ENCODE measurements at places on chromosomes 3 and 15. TPM values are rescaled to one million over a fixed set of nuclear protein-coding genes. Genes with fewer than 3 reads are reported as not detected.

DNA sequence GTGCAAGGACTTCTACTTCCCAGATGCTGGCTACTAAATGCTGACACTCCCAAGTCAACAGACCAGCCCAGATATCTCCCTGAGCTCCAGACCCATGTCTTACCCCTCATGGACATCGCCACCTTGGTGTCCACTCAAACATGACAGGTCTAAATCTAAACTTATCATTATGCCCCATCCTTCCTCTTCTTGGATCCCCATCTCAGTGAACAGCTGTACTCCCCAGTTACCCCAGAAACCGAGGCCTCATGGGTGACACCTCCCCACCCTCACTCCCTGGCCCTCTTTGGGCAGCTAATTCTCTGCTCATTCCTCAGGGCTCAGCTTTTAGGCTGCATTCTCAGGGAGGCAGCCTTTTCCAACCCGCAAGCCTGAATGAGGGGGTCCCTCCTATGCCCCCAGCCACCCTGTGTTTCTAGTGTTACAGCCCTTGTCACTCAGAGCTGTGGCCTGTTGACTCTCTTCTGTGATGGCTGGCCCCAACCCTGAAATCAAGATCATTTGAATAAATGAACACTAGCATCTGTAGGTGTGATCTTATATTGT, 5.4 kb downstream of the EHD4 start:
- no peak for DNase-seq

The UROC1 gene
- not detected for total RNA-seq

The GOLGA8Q gene
- 7.7 TPM for total RNA-seq

DNA sequence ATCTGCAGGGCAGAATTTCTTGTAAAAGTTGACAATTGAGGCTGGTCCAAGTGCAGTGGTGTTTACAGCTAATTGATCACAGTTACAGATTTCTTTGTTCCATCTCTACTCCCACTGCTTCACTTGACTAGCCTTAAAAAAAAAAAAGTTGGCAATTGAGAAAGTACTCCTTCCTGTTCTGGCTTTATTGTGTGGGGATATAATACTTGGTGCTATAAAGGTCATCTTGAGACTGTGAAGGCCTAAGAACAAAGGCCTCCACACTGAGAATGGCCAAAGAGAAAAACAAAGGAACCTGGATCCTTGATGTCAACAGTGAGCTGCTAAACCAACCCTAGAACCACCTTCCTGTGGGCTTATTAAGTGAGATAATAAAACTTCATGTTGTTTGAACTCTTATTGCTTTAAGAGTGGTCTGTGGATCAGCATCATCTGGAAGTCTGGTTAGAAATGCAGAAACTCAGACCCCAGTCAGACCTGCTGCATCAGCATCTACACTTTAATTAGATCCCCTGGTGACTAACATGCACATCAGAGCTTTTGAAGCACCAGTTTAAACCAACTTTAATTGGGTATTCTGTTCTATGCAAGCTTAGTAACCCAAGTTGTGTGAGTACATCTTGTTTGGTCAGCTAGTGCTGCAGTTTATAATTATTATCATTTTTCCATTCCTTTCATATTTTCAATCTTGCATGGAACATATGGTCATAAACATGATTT, 55.2 kb downstream of the TMOD3 start:
- DNase-seq: no peak

GRCh38 chr15:73321496-73322450, 47.0 kb downstream of the HCN4 start:
- no peak for DNase-seq

The GPR62 gene
- total RNA-seq: not detected

The OR4F6 gene
- not detected for total RNA-seq

GRCh38 chr3:172129850-172130716, 90.7 kb downstream of the FNDC3B start:
- DNase-seq: peak; percentile 73

DNA sequence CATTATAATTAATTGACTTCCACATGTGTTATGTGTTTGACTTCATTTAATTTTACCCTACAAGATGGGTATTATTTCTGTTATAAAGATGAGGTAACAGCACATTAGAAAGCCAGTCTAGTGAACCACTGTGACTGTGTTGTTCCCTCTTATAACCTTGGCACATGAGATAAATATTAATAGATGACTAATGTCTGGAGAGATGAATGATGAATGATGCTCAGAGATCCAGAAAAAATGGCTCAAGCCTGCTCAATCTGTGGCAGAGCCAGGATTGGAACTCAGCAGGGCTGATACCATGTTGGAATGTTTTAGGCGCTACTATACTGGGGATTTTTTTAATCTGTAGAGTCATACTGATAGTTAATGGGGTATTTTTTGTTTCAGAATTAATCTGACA, 118.8 kb upstream of the PTX3 start:
- DNase-seq: no peak
